ENCODE measurements at places on chromosomes 16 and 17. TPM values are rescaled to one million over a fixed set of nuclear protein-coding genes. Genes with fewer than 3 reads are reported as not detected.

- no peaks in the 10 kb centered on the region for H3K4me1 ChIP-seq
- no peaks in the 10 kb centered on the region for H3K36me3 ChIP-seq
- H3K4me3 ChIP-seq: no peak overlapping the region
- no peaks in the 10 kb centered on the region for H3K27me3 ChIP-seq
- H3K27ac ChIP-seq: no peak overlapping the region
These were observed 13.1 kb downstream of the MPO start for GRCh38 chr17:58267347-58268324.

The PYY gene
- total RNA-seq: 1.1 TPM

The C16orf54 gene
- total RNA-seq: 0.38 TPM

GRCh38 chr16:78584213-78584860 lies 484.9 kb downstream of the WWOX start:
- no peaks in the 10 kb centered on the region for H3K36me3 ChIP-seq
- H3K27me3 ChIP-seq: no peaks in the 10 kb centered on the region
- peaks cover 1% of the 10 kb centered on the region for H3K4me1 ChIP-seq
- H3K4me3 ChIP-seq: no peak overlapping the region
- DNase-seq: no peak

- H3K36me3 ChIP-seq: no peaks in the 10 kb centered on the region
- H3K27ac ChIP-seq: no peak overlapping the region
- DNase-seq: no peak
- no peak overlapping the region for H3K4me3 ChIP-seq
These were observed 36.6 kb upstream of the SMURF2 start for GRCh38 chr17:64698725-64699124.

The FMNL1 gene
- total RNA-seq: 3.7 TPM

DNA sequence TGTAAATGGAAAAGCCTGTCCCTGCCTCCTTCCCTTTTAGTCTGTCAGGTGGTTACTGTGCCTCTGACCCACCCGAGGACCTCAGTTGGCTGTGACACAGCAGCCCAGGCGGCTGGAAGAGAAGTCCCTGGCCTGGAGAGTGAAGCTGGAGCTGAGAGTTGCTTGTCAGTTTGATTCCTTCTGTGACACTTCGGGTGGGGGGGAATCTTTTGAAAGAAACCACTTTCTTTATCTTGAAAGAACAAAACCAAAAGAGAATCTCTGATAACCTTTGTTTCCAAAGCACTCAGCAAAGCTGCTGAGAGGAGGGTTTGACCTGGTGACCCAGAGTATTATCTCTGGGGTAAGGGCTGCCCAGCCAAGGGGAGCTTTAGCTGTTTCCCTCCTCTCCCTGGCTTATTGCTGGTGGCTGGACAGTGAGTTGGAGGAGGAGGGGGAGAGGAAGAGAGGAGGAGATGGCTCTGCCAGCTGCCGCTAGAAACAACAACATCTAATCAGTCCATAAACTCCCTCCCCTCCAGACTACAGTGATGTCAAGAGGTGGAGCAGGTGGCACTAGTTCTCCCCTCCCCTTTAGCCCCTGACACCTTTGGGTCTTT lies 34.0 kb downstream of the YPEL2 start:
- no peaks in the 10 kb centered on the region for H3K27me3 ChIP-seq
- H3K4me3 ChIP-seq: no peak overlapping the region
- peaks cover 30% of the 10 kb centered on the region for H3K4me1 ChIP-seq
- H3K36me3 ChIP-seq: no peaks in the 10 kb centered on the region
- DNase-seq: peak; percentile 30
- H3K27ac ChIP-seq: peak overlapping the region; percentile 67

The TM4SF5 gene
- not detected for total RNA-seq

The KRTAP9-4 gene
- not detected for total RNA-seq

All from ovary (tissue), 10 donors.